NCI-H1694 (cell line): ENCODE measurements at places on chromosomes 2 and 18.
A peak's percentile ranks its signal among the peaks of the same experiment; 100 is the strongest.

GRCh38 chr2:98058191-98058975 lies 28.6 kb upstream of the VWA3B start:
- no peak for DNase-seq

DNA sequence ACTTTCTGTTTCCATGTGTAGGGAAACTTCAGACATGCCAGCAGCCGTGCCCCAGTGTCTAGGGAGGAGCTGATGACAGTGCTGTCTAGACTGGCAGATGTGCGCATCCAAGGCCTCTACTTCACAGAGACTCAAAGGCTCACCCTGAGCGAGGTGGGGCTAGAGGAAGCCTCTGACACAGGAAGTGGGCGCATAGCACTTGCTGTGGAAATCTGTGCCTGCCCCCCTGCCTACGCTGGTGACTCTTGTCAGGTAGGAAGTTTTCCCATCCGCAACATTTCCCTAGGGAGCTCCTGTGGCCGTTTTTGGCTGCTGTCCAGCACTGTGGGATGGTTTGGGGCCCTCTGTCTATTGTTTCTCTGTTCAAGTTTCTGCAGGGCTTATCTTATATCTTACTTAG lies 143.1 kb upstream of the TTC39C start:
- DNase-seq = no peak

GRCh38 chr2:170887896-170888295 lies 41.2 kb upstream of the GORASP2 start:
- no peak for DNase-seq

GRCh38 chr2:52862801-52863200 lies 904.8 kb upstream of the CHAC2 start:
- DNase-seq = no peak

GRCh38 chr2:134791616-134792015 lies 46.8 kb upstream of the ACMSD start:
- DNase-seq = no peak

GRCh38 chr18:39675368-39675767 lies 2109.8 kb upstream of the CELF4 start:
- DNase-seq = no peak

DNA sequence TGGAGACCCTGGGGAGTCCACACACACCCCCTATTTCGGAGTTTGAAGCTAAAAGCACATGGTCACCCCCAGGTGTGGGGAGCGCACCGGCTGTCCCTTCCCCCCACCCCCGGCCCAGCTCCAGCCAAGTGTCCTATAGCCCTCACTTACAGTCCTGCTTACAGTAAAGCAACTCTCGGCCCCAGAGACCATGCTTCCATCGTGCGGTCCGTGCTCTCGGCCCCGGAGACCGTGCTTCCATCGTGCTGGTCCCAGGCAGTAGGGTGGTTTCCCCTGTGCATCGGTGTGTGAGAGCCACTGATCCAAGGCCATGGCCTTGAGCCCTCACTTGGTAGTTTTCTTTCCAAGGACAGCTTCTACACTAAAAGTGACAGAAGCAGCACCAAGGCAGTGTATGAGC lies 48.7 kb downstream of the GBX2 start:
- DNase-seq = no peak

DNA sequence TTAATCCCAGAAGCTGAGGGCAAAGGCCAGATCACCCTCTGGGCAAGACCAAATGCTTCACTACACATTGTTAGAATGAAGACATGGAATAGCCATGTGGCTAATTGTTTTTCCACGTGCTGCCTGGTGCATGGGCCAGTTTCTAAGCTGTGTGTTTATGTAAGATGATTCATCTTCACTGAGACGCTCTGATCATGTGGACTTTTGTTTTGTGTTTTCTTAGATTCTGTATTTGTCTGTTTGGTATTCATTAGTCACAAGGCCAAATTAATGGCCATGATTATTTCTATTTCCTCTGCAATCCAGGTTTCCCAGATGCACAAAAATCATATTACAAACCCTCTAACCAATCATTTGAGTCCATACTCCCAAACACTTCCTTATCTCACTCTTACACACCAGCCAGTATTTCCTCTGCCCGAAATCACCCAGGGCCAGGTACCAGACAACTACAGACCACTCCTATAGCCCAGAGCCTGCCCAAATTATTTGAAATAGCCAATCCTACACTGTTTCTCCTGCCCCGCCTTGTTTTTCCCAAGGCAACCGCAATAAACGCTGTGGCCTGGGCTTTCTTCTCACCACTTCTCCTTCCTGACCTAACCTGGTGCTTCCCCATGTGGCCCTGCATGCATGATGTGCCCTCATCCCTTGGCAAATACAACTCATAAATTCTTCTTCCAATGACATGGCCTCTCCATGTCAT lies 94.2 kb upstream of the SP3 start:
- no peak for DNase-seq

DNA sequence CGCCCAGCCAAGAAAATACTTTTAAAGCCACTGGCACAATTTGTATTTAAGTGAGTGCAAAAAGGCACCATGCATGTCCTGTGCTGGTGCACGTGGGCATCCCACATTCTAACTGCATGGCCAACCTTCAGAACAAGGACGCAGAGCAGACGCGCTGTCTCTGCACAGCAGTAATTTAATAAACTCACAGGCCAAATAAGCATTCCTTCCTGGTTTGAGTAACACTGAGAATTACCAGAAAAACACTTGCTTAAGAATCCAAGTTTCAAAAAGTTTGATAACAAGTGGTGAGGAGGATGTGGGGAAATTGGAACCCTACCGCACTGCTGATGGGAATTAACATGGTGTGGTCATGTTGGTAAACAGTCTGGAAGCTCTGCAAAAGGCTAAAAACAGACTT lies 38.7 kb downstream of the RPL31 start:
- DNase-seq = no peak

DNA sequence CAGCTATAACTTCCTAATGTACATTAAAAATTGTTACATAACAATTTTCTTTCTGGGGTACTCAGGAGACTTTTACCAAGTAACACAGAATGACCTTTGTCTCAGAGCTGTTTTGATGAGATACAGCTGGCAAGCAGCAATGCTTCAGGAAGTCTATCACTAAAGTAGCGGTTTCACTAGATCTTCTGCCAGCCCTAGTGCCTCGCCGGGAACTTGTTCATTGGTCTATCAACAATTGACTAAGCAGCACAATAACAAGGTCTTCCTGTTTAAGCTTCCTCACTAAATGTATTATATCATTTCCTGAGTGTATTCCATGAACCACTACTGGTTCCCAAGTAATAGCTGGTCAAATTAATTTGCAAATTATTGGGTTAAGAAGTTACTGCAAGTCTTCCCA lies 69.2 kb downstream of the TRIP12 start:
- DNase-seq = no peak

DNA sequence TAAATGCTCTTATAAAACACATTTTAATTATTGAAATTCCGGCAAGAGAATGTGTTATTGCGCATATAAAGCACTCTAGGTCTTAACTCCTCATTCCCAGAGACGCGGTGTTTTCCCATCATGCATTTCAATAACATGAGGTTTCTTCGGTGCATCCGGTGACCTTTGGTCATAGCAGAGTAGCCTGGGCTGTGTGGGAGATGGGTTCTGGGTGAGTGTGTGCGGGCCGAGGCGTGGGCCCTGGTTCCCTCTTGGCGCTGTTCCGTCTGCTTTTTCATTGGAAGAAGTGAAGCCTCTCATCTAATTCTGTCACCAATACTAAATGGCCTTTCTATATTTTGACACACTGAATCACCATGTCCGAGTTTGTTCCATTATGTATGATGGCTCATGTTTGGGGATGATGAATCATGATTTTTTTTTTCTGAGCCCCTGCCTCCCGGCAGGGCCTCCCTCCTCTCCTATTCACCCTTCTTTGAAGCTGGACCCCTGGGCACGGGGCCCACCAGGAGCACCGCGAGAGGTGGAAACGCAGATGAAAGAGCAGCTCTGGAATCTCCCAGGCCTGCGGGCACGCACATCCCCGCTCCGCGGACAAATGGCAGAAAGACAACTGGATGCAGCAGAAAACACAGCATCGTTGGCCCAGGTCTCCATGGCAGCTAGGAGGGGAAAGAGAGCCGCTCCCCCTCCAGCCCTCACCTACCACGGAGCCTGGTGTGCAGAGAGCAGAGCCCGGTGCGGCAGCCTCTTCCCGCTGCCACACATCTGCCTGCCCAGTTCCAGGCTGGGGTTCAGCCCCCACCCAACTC lies 85.8 kb upstream of the HPCAL1 start:
- no peak for DNase-seq

DNA sequence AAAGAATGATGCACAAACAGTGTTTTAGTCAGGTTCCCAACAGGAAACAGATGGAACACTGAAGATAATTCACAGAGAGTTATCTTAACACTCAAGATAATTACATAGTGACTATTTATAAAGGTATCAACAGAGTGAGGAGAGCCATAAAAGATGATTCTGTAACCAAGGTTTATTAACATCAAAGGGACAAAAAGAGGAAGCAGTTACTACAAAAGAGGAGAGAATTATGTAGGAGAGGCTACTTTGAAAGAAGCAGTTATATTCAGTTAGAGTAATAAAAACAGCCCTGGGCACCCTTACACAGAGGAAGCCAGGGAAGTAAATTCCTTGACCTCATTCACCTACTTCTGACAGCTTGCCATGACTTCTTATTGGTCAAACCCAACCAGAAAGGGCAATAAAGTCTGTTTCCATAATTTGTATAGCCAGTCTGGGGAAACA lies 326.5 kb upstream of the SLC39A10 start:
- no peak for DNase-seq

- DNase-seq = no peak
Measured at GRCh38 chr2:222303828-222304736, 5.3 kb upstream of the PAX3 start.

DNA sequence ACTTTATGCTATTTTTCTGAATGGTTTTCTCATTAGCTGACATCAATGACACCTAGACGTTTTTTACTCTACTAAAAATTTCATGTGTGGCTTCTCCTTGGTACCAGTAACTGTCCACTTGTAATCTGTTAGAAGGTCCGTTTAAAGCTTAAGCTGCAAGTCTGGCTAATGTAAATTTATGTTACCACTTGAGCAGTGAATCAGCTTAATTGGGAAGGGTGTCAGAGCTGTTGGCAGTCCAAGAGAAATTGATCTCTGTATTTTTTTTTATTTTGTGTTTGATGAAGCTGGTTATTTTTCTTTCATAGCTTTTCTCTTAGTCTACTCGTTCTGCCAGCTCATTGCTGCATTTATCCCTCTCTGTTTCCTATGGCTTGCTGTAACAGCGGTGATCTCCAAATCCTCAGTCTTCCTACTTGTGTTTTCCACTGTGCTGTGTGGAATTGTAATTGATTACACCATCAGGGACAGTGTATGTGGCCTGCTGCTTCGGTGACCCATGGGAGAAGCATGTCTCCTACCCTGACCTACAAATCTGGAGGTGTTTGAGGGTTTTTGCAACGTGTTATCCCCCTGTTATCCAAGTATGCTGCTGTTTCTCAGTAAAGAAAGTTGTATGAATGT lies 724.2 kb upstream of the REG3G start:
- no peak for DNase-seq

DNA sequence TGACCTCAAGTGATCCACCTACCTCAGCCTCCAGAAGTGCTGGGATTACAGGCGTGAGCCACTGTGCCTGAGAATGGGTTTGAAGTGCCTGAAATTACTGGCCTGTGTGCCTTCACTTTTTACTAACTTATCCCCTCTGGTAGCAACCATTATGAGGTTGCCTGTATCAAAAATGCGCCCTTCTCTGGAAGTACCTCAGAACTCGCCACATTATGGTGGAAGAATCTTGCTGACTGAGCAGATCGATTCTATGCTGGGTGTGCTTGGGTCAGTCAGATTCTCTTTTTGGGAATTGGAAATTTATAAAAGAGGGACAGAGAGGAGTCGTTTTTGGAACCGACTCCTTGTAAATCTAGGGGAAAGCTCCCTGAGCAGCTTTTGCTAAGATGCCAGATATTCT lies 8.2 kb downstream of the LHCGR start:
- no peak for DNase-seq

DNA sequence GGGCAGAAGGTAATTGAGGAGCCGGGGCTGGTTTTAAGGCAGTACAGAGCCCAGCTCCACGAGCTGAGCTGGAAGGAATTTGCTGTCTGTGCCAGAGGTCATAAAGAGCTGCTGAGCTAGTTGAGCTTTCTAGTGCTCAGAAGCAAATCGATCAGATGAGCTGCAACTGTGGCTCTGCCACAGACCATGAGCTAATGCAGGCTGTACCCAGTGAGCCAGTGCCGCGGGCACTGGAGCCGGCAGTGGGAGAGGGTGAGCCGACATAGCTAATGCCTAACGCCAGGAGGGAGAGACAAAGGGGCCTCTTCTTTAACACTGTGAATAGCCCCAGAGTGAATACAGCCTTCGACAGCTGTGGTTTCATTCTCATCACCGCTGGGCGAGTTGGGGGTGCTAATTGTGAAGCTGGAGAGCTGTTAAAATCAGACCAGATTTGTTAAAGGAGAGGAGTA lies 410.1 kb upstream of the TCF4 start:
- DNase-seq = peak; percentile 8

DNA sequence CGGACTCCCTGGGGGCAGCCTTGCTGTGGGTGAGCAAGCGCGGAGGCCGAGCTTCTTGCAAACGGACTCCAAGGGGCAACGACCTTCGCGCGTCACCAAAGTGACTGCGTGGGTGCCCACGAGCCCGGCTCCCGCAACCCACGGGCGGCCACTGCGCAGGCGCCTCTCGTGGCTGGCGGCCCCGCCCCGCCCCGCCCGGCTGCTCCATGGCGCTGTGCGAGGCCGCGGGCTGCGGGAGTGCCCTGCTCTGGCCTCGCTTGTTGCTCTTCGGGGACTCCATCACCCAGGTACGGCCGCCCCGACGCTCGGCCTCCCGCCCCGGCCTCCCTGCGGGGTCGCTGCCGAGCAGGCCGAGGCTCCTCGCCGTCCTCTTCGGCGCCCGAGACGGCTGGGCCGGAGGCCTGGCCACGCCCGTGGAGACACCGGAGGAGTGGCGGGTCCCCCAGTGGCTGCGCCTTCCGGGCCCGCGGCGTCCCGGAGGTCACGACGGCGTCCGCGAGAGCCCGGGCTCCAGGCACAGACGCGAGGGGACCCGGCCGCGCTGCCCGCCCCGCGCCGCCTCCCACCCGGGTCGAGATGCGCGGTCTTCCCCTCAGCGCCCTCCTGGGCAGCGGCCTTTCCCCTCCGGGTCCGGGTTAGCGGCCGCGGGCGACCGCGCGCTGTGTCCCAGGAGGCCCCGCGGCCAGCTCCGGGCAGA lies at the start of gene IAH1:
Gene IAH1, plus strand, starts transcription at position 191 of the 697 bp plus-strand sequence. Its CDS starts 16 bp downstream, at position 207.
- DNase-seq = no peak

GRCh38 chr18:25169701-25170100 lies 182.3 kb downstream of the ZNF521 start:
- DNase-seq = no peak

- DNase-seq = peak; percentile 2
Measured at GRCh38 chr18:64409511-64409910, 260.6 kb upstream of the LINC00305 start.

GRCh38 chr18:57748770-57749603 lies 54.1 kb downstream of the ATP8B1 start:
- no peak for DNase-seq

DNA sequence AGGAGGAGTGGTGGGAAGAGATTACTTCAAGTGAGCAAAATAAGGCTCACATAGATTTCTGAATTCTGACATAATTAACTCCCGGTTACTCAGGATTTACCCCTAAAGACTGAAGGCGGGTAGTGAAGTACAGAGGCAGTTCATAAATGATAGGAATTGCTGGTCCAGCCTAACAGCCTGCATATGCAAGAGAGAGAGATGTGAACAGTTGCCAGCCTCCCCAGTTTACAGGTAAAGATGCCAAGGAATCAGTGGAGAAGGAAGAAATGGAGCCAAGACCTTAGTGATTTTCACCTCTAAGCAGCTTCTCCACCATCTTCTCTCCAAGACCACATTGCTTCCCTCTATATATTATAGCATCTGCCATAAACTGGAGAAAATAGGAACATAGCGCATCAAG lies 91.8 kb upstream of the THUMPD2 start:
- DNase-seq = no peak
